ENCODE measurements at places on chromosomes 7 and 10. TPM values are rescaled to one million over a fixed set of nuclear protein-coding genes. Genes with fewer than 3 reads are reported as not detected.

Gene VENTX
- total RNA-seq, result not detected

Gene NUTM2E
- total RNA-seq, result 0.08 TPM

Gene ATP6V0A4
- total RNA-seq, result 0.15 TPM

Gene SPDYE11
- not detected for total RNA-seq

Gene SLC18A3
- total RNA-seq, result not detected

Gene SEMA4G
- total RNA-seq, result 4.7 TPM

Gene OR9A2
- not detected for total RNA-seq

Gene DDC
- total RNA-seq, result not detected

Gene RHBDD2
- total RNA-seq, result 79.3 TPM

Gene RELN
- total RNA-seq, result 0.10 TPM
